ENCODE measurements at places on chromosomes 1 and 21.

DNA sequence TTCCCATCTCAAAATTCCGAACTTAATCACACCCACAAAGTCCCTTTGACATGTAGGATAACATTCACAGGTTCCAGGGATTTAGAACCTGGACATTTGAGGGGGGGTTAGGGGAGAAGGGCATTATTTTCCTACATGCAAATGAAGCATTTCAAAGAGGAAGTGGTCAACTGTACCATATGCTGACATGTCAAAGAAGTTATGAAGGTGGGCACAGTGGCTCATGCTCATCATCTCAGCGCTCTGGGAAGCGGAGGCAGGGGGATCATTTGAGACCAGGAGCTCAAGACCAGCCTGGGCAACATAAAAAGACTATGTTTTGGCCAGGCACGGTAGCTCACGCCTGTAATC lies 35.7 kb downstream of the PTP4A2 start:
- DNase-seq, result no peak

DNA sequence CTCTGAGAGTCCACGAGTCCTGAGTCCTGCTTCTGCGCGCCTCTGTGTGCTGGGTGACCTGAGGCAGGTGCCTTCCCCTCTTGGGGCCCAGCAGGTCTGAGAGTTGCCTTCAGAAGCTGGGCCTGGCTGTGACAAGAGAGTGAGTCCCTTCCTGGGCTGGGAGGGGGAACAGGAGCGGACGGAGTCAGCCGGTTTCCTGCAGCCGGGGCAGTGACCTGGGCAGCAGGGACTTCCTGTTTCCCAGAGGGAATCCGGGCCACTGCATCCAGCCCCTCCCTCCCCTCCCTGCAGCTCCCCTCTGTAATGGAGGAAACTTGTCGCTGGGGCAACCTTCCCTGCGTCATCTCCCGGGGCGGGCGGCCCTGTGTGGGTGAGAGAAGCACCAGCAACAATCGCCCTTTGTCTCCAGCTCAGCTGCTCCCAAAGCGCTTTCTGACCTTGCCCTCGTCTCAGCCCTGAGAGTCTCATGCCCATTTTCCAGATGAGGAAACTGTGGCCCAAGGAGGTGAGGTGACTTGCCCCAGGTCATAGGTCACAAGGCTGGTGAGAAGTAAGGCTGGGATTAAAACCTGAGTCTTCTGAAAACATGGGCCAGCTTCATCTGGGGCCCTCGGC lies 61.1 kb downstream of the SDC3 start:
- no peak for DNase-seq

- DNase-seq, result no peak
Measured at GRCh38 chr1:43396059-43396458, 6.4 kb downstream of the SZT2 start.

DNA sequence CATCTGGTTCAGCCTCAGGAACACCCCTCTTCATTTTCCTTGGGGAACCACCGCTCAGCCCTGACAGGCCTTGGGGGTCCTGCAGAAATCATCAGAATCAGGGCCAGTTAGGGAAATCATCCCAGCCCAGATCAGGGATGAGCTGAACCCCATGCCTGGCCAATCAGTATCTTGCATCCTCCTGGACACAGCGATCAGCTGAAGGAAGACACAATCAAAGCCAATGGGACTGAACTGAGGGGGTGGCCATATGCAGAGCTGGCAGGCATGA lies 395.4 kb downstream of the MATN1 start:
- DNase-seq, result no peak

DNA sequence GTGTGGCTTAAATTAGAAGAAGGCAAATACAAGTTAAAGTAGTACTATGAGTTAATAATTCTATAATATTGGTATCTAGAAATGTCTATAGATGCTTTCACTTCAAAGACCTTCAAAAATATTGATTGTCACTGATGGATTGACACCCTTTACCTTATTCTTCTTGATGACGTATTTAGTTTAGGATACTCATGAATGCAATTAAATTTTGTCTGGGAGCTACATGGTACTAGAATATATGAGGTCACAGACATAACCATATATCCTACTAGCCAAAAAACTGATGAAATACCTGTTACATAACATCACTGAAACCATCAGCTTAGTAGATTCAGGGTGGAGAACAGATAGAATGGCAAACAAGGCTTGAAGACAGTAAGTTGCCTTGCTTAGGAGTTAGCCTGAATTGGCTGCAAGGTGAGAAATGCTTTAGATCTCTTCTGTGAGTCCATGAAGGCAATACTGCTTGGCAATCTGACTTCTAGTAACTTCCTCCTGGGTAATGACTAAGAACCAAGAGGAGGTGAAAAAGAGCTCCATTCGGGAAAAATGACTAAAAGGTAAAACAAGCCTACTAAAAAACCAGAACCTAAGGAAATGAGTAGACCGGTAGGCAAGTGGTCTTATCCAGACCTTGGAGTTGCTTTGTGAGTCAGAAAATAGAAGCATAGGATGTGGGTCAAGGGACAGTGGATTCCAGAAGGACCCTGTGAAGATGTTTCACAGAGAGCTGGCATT lies 16.9 kb upstream of the ARHGAP29 start:
- DNase-seq, result no peak

DNA sequence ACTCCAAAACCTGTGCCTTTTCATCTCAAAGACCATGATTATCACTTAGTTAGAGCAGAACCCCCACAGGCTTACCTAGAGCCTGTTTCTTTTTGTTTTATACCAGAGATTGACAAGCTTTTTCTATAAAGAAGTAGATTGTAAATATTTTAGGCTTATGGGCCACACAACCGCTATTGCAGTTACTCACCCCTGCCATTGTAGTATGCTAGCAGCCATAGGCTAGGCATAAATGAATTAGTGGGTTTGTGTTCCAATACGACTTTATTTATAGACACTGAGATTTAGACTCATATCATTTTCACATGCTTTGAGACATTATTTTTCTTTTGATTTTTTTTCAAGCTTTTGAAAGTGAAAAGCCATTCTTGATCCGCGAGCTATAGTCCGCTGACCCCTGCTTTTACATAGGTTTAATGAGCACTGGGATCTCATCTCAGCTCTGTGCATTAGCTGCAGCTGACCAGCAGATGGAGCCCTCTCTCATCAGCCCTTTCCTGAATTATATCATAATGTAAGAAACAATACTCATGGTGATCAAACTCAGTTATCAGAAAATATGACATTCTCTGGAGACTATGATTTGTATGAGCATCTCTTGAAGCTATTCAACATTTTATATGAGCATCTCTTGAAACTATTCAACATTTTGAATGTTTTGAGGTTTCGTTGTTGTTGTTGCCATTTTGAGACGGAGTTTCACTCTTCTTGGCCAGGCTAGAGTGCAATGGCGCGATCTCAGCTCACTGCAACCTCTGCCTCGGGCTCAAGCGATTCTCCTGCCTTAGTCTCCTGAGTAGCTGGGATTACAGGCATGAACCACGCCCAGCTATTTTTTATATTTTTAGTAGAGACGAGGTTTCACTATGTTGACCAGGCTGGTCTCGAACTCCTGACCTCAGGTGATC lies 111.9 kb upstream of the L1TD1 start:
- DNase-seq, result no peak

DNA sequence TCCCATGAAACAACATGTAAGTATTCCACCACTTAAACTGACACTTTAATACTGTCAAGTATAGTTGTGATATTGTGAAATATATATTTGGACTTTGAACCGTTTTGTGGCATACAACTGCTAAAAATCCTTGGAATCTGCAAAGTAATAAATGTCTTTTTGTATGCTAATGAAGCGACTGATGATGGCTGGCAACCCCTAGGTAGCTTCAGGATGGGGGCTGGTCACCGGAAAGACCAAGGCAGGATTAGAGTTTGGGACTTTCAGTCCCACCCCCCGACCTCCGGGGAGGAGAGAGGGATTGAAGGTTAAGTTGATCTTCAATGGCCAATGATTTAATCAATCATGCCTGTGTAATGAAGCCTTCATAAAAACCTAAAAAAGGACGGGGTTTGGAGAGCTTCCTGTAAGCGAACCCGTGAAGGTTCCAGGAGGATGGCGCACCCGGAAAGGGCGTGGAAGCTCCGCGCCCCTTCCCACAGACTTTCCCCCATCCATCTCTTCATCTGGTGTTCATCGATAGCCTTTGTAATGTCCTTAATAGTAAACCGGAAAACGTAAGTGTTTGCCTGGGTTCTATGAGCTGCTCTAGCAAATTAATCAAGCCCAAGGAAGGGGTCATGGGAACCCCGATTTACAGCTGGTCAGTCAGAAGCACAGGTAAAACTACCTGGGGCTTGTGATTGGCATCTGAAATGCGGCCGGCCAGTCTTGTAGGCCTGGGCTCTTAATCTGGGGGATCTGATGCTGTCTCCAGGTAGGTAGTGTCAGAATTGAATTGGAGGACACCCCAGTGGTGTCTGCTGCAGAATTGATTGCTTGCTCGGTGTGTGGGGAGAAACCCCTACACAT lies 1.8 kb upstream of the ZNF281 start:
- DNase-seq, result no peak

- no peak for DNase-seq
Measured at GRCh38 chr1:29967261-29967660, 730.9 kb downstream of the PTPRU start.

- no peak for DNase-seq
Measured at GRCh38 chr1:203985676-203986075, 87.2 kb upstream of the SOX13 start.

DNA sequence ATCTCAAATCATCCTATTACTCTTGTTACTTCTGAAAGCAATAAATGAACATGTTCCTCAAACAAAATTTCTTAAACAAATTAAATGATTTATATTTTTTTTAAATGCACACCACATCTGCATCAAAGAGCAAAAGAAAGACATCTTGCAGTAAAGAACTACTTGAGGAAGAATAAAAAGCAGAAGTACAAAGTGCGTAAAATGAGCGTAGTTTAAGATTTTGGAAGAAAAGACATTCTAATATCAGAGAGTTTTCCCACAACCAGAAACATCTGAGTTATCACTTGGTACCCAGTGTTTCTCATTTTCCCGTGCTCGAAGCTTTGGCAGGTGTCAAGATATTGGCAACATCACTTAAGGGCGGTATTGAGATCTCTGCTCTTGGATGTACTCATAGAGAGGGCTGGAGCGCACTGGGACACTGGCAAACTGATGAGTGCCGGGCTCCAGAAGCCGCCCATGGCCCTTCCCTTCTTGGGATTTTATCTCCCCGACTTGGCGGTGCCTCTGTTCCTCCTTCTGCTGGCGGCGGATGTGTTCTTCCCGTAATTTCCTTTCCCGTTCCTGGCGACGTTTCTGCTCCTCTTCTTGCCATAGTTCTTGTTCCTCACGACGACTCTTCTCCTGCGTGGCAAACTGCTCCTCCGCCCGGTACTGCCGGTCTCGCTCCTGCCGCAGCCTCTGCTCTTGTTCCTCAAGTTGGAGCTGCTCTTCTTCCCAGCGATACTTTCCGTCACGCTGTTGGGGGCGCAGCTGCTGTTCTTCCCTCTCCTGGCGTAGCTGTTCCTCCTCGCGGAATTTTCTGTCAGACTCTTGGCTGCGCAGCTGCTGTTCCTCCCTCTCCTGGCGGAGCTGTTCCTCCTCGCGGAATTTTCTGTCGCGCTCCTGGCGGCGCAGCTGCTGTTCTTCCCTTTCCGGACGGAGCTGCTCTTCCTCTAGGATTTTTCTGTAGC lies 7.9 kb downstream of the TCHH start:
- no peak for DNase-seq

DNA sequence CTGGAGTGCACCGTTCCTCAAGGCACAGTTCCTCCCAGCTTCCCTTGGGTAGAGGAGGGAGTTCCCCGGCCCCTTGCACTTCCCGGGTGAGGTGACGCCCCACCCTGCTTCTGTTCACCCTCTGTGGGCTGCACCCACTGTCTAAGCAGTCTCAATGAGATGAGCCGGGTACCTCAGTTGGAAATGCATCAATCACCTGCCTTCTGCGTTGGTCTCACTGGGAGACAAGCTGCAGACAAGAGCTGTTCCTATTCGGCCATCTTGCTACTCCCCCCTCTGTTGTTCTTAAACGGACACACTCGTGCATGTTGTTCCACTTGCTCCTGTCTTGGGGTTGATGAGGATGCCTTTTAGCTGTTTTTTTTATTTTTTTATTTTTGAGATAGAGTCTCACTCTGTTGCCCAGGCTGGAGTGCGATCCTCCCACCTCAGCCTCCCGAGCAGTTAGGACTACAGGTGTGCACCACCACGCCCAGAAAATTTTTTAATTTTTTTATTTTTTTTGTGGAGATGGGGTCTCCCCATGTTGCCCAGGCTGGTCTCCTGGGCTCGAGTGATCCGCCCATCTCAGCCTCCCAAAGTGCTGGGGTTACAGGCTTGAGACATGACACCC lies 3.0 kb upstream of the MORC3 start:
- DNase-seq, result no peak

- DNase-seq, result no peak
Measured at GRCh38 chr1:36377791-36378492, 7.8 kb downstream of the STK40 start.

DNA sequence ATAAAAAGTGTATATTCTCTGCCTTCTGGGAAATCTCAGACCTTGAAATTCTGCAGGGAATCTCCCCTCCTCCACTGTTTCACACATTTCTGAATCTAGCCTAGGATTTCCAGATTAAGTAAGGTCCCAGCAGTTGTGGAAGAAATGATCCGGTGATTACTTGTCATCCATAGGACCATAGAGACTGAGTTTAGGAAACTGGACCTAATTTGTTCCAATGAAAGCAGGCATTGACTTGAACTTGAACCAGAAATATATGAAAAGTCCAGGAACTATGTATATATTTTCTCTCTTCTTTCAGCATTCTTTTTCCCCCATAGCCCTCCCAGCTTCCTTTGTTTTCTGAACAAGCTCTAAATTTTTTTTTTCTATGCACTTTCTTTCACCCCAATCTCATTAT lies 149.5 kb upstream of the SPAG17 start:
- DNase-seq, result no peak

- no peak for DNase-seq
Measured at GRCh38 chr1:51172811-51173210, 63.3 kb upstream of the RNF11 start.

GRCh38 chr21:41803316-41803715 lies 36.5 kb upstream of the RIPK4 start:
- DNase-seq, result no peak

DNA sequence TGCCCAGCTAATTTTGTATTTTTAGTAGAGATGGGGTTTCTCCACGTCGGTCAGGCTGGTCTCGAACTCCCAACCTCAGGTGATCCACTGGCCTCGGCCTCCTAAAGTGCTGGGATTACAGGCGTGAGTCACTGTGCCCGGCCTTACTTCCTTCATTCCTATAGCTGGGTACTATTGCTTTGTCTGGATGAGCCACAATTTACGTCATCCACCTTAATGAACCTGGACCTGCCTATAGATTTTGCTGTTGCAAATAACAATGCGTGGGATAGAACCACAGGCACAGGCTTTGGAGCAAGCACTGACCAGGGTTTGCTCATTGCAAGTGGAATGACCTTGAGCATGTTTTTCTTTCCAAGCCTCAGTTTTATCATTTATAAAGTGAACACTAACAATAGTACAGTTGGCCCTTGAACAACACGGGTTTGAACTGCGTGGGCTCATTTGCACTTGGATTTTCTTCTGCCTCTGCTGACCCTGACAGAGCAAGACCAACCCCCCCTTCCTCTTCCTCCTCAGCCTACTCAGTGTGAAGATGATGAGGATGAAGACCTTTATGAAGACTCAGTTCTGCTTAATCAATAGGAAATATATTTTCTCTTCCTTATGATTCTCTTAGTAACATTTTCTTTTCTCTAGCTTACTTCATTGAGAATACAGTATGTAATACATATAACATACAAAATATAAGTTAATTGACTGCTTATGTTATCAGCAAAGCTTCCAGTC lies 33.3 kb upstream of the BECN2 start:
- no peak for DNase-seq

GRCh38 chr1:6414881-6415626 lies 4.7 kb downstream of the HES2 start:
- no peak for DNase-seq

All from T-helper 1 cell (primary cell).